ENCODE measurements at places on chromosomes 16 and 17.

- no peak for DNase-seq
Observed at GRCh38 chr17:82388223-82388921, 16.8 kb downstream of the UTS2R start.

- DNase-seq = no peak
Observed at GRCh38 chr16:67186550-67186950, 2.8 kb upstream of the MATCAP1 start.

DNA sequence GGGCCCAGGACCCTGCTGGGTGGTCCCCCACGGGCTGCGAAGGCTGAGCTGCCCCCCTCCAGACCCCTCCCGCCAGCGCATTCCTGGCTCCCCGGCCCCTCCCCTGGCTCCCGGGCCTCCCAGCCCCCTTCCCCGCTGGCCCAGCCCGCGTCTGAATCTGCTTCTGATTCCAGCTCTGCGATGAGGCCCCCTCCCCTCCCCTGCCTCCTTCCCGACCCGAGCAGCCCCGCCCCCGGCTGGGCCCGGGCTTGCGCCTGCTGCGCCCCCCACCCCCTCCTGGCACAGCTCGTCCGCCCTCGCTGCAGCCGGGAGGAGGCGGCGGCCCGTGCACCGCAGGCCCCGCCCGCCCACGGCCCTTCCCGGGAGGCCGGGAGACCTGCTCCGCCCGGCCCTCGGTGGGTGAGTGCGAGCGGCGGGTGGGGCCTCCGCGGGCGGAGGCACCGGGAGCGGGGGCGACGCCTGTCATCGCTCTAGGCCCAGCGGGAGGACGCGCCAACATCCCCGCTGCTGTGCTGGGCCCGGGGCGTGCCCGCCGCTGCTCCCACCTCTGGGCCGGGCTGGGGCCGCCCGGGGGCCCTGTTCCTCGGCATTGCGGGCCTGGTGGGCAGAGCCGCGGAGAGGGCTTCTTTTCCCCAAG lies at the start of gene NTN3:
NTN3 (plus strand) TSS at position 282 of the 637 bp plus-strand sequence. CDS start 405 bp downstream, outside the sequence.
- DNase-seq = peak; percentile 53

GRCh38 chr16:27489906-27490305 lies 59.8 kb downstream of the GTF3C1 start:
- no peak for DNase-seq

DNA sequence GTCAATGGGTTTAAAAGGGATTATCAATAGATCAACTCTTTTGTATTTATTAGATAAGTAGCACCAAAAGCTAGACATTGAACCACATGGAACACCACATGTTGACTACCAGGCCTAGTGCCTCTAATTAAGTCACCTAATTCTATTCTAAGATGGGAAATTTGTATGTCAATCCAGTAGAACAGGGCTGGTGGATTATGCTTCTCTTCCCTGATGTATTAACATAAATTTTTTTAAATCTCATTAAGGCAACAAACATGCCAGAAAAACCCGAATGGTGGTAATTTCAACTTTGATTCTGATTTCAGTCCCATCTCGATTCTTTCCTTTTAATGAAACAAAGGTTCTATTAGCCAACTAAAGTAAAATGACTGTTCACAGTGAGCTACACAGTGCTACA lies 92.6 kb downstream of the KANSL1 start:
- DNase-seq = no peak

DNA sequence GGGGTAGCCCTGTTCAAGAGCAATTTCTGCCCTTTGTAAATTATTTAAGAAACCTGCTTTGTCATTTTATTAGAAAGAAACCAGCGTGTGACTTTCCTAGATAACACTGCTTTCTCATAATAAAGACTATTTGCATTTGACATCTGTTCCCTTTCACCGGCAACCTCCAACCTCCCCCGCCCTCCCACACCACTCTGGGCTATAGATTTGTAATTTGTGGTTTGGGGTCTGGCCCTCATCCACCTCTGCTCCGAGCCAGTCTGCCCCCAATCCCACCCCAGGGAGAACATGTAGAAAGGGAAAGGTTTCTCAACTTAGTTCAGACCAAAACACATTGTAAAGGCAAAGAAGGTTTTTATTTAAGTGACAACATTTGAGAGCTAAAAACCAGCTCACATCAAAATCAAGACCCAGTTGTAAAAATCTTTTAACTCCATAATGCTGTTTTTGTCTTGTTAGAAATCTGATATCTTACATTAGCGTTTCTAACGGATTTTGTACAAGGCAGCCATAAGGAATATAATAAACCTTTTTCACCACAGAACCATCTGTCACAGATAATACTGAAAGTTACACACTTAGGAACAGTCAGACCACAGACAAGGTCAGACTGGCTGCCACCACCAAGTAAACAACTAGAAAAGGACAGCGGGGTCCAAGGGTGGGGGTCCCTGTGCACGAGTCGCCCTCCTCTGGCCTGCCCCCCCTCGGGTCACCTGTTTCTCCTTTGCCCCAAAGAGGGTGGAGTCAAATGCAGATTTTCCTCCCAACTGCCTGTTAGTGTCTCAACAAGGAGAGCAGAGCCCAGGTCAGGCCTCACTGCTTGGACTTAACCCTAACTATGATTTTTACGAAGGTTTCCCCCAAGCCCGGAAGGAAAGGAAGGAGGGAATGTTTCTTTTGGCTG lies 6.9 kb downstream of the PIMREG start:
- no peak for DNase-seq

GRCh38 chr16:66728117-66728787 lies 23.2 kb downstream of the DYNC1LI2 start:
- DNase-seq = no peak

DNA sequence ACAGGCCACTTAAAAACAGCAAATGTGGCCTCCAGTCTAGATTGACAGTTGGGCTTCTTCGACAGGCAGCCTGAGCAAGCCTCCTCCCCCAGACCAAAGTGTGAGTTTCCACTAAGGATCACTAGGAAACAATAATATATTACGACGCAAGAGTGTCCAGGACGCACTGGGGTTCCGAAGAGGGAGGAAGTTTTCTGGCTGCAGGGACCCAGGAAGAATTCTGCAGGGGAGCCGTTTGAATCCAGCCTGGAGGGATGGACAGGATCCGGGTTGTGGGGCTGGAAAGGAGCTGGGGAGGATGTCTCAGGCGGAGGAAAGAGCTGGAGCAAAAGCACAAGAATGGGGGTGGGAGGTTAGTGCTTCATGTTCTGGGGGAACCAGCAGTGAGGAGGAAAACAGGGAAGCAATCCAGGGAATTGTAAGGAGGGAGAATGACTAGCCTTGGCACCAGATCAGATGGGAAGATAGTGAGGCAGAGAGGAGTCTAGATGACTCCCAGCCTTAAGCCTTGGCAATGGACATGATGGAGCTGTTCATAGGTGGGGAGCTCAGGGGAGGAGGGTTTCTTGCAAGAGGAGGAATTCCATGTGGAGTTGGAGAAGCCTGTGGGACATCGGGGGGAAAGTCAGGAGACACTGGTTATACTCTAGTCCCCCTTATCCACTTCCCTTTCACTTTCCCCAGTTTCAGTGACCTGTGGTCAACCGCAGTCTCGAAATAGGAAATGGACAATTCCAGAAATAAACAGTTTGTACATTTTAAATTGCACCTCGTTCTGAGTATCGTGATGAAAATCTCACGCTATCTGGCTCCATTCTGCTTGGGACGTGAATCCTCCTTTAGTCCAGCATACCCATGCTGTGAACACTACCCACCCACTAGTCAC lies 26.6 kb downstream of the NGFR start:
- no peak for DNase-seq

DNA sequence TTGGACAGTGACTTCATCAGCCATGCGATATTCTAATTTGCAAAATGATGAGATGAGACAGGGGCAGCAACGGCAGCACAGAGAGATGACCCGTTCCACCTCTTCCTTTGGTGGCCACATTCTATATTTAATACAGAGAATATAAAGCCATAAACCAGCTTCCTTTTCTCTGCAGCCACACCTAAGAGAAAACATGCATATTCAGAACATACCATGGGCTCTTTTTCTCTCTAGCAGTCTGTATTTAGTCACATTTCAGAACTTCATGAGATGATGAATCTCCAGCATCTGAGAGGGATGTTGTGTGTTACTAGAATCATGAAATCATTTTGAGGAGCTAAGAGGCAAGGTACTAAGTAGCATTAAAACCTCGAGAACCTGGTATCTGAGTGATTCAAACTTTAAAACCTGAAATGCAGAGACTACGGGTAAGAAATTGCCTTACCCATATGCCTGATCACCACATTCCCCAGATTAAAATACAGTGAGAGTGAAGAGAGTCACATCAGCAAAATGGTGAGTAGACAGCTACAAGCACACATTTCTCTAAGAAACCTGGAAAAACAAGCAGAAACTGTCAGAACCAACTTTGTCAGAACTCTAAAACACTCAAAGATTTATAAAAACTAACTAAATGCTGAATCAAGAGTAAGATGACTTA lies 55.5 kb upstream of the CPHXL start:
- DNase-seq = no peak

DNA sequence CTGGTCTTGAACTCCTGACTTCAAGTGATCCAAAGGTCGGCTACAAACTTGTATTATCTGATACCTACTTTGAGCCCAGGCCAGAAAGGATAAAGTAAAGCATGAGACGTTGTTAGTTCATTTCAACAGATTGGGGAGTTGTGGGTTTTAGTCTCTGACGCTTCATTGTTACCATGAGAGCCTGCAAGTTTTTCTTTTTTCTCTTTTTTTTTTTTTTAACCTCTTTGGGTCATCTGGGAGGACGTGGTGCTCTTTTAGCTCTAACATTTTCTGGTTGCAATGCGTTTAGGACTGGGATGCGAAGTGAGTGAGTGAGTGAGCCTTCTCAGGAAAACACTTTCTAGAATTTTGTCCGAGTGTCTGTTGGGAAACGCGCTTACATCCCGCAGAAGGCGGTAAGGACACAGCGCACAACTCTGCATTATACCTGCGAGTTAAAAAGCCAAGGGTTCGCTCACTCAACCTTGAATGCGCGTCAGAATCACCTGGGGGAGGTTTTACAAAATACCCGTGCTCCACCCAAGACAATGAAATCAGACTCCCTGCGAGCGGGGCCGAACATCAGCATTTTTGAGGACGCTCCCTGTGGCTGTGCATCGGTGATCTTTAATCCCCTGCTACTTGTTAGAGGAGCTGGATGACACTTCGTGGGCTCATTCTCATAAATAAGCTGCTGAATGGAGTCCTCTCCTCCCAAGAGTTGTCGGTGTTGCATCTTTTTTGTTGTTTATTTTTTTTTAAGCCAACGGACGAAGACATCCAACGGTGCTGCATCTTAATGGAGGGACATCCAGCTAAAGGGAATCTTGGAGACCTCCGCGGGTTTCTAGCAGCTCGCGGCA lies 629 bp upstream of the RNF135 start:
- DNase-seq = no peak

GRCh38 chr17:7854078-7854777 lies 638 bp upstream of the TMEM88 start:
- DNase-seq = no peak

DNA sequence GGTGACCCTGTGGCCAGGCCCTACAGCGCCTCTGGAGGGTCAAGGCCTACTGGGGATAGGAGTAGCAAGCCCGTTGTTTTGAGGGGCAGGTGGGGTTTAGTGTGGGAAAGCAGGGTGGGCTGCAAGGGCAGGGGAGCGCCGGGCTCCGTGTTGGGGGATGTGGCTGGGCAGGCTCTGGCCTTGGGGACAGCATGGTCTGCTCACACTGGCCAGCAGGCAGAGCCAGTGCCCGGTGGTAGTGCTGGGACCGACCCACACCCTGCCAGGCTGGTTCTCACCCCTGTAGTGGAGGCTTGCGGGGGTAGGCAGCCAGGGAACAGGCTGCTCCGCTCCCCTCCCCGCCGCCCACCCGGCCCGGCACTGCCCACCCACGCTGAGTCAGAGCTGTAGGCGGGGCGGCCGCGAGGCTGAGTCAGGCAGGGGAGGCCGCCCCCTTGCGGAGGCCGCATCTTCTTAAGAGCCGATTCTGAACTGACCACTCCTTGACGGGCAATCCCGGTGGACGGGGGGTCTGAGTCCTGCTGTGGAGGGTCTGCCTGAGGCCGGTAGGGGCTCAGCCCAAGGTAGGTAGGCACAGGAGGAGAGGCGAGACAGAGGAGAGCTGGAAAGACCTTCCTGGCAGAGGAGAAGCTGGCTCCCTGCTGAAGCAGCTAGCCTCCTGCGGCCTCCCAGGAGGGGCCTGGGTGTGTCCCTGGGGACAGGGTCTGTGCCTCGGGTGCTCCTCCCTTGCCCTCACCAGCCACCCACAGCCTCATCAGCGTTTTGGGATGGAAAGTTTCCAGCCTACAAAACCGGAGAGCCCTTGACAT lies 62.4 kb downstream of the BAIAP2 start:
- peak; percentile 81 for DNase-seq

DNA sequence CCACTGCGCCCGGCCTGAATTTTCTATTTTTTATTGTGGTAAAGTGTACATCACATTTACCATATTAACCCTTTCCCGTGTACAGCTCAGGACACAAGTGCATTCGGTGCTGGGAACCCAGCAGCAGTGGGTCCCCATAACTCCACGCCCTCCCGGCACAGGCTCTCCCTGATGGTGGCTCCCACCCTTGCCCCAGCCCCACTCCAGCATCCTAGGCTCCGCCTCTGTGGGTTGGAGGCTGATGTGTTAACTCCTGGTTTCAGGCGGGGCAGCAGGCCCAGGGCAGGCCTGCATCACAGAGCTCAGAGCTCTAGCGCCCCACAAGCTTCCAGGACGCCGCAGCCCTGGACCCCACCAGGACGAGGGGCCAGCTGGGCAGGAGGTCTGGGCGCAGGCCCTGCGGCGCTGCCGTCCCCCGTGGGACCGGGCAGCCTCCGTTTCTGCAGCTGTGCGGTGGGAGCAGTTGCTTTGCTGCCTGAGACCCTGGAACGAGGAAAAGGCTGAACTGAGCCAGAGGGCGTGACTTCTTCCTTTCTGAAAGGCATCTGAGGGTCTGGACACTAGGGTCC lies 19.6 kb downstream of the ZFPM1 start:
- no peak for DNase-seq

GRCh38 chr17:78777881-78778280 lies 4.2 kb downstream of the CYTH1 start:
- no peak for DNase-seq

GRCh38 chr16:12315330-12316136 lies 339.0 kb downstream of the SNX29 start:
- no peak for DNase-seq

DNA sequence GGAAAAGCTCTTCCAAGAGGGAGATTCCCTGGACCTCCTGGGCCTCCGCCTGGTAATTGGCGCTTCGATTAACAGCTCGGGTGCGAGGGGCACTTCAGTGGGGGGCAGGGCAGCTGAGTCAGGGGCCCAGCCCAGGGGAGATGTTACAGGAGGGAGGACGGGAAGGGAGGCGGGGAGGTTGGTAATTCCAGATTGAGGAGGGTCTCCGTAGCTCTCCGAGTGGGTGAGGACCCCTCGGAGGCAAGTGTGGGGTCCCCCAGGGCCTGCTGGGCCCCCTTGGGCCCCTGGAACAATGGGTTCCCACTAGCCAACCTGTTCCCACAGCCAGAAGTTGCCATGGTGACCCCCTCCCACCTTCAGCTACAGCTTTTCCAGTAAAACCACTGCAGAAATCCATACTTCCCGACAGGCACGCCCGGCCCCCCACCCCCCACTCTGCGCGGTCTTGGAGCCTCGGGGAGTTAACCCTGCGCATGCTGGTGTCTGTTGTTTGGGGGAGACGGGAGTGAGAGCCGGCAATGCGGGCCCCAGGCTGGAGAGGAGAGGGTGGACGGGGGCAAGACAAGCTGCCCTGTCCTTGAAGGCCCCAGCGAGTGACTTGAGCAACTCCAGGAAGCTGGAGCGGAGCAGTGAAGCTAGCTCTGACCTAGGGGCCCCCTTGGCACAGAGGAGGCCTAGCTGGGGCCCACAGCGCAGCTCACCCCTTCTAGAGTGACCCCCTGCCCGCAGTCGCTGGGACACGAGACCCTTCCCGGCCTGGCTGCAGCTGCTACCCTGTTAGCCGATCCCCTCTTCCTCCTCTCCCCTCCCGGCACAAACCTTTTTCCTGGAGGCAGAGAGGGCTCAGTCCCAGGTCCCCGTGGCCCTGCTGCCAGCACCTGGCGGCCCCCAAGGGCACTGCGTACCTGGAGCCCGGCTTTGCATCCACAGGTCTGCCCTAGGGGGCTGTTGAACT lies 37.8 kb downstream of the TMEM235 start:
- no peak for DNase-seq

All from NCI-H1930 (cell line).